ENCODE measurements at places on chromosomes 13 and 19.

- DNase-seq = peak; percentile 86
Observed at GRCh38 chr19:2618611-2619010, 83.9 kb downstream of the GNG7 start.

GRCh38 chr19:48442116-48443035, 3.4 kb upstream of the GRWD1 start:
- DNase-seq = no peak

- peak; percentile 42 for DNase-seq
Observed at GRCh38 chr19:41957838-41958366, 1.2 kb downstream of the RABAC1 start.

GRCh38 chr19:2038284-2039088, 12.6 kb downstream of the MKNK2 start:
- no peak for DNase-seq

GRCh38 chr13:61136093-61136492, 279.6 kb downstream of the PCDH20 start:
- DNase-seq = no peak

DNA sequence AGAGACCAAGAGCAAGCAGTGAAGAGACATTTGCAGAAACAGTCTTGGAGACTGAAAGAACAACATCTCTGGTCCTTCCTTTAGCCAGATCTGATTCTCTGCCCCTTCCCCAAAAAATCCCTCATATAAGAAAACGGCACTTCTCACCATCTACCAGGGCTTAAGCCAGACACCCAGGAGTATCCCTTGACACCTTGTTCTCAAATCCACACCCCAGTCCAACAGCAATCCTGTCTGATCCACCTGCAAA, 1.7 kb upstream of the PLEKHG2 start:
- DNase-seq = no peak

GRCh38 chr19:39247701-39248664, 673 bp downstream of the IFNL4 start:
- DNase-seq = no peak

- DNase-seq = no peak
Observed at GRCh38 chr13:28761586-28761985, 42.8 kb upstream of the SLC46A3 start.

DNA sequence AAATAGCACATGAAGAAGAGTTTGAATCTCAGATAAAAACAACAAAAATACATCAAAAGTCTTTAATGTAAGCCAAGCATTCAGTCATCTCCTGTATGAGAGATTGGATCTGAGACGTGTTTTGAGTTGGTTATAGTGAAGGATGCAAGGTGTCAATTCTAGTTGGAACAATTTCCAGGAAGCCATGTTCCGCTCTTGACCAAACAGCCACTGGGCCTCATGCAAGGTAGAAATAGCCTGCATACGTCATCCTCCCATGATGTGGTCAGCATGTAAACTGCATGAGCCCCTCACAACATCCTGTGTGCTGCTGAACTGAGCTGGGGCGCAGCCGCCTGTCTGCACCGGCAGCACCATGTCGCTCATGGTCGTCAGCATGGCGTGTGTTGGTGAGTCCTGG, at the start of gene KIR3DL3:
Gene KIR3DL3, plus strand, starts transcription at position 301 of the 400 bp plus-strand sequence. Its CDS starts 55 bp downstream, at position 356.
- DNase-seq = no peak

GRCh38 chr13:56201834-56202233, 938.9 kb upstream of the PRR20A start:
- no peak for DNase-seq

DNA sequence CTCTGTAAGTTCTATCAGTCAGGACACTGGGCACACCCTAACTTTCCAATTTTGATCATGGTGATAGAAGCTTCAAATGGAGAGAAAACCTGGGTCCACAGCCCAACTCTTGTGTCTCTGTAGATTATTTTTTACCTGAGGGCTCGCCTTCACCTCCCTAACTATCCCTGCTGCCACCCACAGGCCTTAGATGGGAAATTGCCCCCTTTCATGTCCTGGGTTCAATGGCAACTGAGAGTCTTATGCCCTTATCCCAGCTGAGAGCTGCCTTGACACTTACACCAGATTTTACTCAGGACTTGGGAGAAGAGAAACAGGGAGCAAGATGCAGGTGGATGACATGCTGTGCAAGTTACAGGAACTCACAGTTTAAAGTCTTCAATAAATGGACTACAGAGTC, 81.7 kb downstream of the RAP2A start:
- no peak for DNase-seq

GRCh38 chr19:3721131-3721886, 13.1 kb downstream of the TJP3 start:
- DNase-seq = peak; percentile 93

DNA sequence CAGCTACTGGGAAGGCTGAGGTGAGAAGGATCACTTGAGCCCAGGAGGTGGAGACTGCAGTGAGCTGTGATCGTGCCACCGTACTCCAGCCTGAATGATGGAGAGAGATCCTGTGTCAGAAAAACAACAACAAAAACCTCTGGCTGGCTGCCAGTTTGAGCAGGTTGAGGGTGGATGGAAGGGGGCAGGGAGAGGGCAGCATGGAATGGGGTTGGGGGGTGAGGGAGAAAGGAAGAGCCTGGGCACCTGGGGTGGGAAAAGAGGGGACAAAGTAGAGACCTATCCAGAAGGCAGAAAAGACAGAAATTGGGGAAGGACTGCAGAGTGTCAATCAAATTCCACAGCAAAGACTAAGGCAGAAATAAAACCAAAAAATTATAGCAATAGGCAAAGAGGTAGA, 4.7 kb downstream of the SLC1A5 start:
- no peak for DNase-seq

GRCh38 chr19:6712692-6713670, 7.5 kb downstream of the C3 start:
- DNase-seq = no peak

GRCh38 chr19:35211545-35212230, 16.9 kb downstream of the FAM187B start:
- DNase-seq = peak; percentile 85

DNA sequence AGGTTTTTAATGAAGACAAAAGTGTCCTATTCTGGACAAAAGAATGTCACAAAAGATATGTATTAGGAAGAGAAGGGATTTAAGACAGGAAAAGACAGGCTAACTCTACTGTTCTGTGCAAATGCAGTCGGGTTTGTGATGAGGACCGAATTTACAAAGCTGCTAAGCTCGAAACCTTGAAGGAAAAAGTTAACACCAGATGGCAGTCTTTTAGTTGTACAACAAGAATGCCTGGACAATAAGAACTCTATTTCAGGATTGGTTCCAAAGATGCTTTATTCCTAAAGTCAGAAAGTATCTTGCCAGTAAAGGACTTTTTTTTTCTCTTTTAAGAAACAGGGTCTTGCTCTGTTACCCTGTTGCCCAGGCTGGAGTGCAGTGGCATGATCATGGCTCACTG, 51.1 kb downstream of the HS6ST3 start:
- no peak for DNase-seq

DNA sequence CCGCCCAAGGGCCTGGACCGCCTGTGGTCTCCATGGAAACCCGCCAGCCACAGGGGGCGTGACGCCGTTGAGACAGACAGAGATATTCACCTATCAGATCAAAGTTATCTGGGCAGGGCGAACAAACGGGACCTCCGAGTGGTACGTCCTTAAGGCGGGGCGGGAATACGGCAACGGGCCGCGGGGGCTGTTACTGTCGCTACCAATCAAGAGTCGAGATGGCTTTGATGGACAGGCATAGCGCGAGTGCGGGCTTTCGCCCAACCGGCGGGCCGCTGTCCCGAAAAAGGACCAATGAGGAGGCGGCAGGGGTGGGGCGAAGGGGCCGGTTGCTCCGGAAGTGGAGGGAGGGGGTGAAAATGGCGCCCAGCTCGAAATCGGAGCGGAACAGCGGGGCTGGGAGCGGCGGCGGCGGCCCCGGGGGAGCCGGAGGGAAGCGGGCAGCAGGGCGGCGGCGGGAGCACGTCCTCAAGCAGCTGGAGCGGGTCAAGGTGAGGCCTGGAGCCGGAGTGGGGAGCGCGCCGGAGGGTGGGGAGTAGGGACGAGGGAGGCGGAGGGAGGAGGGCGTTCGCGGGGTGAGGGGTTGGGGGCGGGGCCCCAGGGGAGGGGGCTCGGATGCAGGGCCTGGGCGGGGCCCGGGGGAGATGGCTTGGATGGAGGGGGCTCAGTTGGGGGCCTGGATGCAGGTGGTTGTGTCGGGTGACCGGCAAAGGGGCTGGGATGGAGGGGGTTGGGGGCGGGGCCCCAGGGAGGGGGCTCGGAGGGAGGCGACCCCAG, at the start of gene DCAF15:
Gene DCAF15, plus strand, starts transcription at position 356 of the 777 bp plus-strand sequence. Its CDS starts 4 bp downstream, at position 360.
- peak; percentile 99 for DNase-seq

- no peak for DNase-seq
Observed at GRCh38 chr19:6126335-6126974, 9.0 kb upstream of the ACSBG2 start.

DNA sequence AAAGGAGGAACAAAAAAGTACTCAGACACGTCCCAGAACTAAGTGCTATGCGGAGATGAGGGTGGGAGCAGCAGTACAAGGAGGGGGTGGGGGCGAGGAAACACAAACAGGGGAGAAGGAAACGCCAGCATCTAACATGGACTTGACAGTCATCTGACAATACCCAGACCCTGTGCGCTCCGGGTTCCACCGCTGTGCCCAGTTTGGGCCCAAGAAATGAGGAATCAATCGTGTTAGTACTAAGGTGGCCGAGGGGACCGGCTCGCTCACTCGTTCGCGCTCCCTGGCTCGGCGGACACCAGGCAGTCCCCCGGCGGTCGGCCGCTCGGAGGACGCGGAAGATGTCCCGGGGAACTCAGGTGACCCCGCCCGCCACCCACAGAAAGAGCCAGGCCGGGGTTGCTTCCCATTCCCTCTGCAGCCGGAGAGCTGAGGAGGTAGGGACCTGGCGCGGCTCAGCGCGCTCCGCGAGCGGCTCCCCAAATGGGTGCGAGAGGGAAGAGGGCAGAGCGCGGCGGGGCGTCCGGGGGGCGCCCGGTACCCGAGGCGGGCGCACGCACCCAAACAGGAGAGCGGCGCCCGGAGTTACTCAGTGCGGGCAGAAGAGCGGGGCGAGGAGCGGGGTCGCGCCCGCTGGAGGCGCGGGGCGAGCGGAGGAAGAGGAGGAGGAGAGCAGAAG, 616 bp downstream of the TSHZ3 start:
- DNase-seq = no peak

- DNase-seq = no peak
Observed at GRCh38 chr19:49803529-49803856, 9.6 kb downstream of the FUZ start.
